ENCODE measurements at places on chromosomes 11 and 22.
A peak's percentile ranks its signal among the peaks of the same experiment; 100 is the strongest.

DNA sequence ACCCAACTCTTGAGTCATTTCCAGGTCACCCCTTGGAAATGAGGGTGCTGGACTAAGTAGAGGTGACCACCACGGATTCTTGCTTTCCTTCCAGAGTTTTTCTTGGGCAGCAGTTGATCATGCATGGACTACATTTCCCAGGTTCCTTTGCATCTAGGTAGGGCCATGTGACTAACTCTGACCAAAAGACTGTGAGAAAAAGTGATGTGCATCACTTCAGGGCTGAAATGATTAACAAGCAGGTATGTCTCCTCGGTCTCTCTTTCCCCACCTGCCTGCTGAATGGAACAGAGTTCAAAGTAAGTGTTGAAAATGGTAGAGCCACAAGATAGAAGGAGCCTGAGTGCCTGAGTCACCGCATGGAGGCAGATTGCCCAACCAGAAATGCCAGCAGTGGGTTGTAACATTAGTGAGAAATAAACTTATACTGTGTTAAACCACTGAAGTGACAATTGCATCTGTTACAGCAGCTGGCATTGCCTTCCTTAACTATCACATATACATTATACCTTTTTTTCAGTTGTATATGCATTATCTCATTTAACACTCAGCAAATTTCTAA is 113.5 kb downstream of the MN1 start:
- DNase-seq: no peak

DNA sequence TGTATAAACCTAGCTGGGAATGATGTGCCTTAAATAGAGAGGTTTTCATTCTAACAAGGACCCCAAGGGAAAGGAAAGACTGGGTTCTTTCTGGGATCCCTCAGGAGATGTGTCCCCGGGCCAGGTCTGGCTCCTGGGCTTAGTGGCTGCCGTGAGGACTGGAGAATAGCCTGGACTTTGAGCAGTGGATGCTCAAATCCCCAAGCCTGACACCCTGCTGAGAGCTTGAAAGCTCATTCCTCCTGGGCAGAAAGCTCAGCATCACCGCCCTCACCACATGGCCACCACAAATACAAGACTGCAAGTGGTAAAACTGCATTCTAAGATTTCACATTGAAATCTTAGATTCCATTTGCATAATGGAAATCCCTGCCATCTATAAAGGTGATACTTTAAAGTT is 79.4 kb upstream of the NARS2 start:
- DNase-seq: no peak

- no peak for DNase-seq
These were observed 4.2 kb downstream of the ELF5 start for GRCh38 chr11:34509336-34509876.

DNA sequence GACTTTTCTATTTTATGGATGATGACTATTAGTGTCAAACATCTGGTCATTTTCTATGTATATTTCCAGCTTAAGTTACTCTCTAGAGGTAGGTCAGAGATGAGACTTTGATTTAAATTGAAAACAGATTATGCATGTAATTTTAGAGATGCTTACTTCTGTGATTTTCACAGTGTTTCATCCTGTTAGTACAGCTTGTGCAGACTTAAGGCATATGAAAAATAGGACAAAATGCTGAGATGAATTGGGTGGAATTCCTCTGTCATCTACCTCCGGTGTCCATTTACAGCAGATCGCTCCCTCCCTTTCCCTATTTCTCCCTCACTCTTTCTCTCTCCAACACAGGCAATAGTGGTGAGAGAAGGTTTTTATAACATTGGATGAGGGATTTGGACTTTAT is 14.1 kb downstream of the JAM3 start:
- no peak for DNase-seq

DNA sequence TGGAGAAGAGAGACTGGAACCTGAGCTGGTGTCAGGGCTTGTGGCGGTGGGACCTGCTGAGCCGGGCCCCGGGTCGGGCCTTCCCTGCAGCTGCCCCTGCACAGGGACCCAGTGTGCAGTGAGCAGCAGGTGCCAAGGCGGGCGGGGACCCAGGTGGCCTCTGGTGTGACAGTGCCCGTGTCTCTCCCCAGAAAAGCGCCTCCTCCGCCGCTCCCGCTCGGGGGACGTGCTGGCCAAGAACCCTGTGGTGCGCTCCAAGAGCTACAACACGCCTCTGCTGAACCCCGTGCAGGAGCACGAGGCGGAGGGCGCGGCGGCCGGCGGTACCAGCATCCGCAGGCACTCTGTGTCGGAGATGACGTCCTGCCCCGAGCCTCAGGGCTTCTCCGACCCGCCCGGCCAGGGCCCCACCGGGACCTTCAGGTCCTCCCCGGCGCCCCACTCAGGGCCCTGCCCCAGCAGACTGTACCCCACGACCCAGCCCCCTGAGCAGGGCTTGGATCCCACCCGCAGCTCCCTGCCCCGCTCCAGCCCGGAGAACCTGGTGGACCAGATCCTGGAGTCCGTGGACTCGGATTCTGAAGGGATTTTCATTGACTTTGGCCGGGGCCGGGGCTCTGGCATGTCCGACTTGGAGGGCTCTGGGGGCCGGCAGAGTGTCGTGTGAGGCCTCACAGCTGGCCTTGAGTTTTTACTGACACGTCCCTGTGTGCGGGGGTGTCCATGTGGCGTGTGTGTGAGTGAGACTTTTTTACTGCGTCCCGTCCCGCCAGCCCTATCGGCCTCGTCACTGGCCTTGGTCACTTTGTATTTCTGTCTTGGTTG is 15.6 kb upstream of the ARHGAP8 start:
- no peak for DNase-seq

GRCh38 chr11:69062873-69063651 is 14.3 kb downstream of the TPCN2 start:
- no peak for DNase-seq

DNA sequence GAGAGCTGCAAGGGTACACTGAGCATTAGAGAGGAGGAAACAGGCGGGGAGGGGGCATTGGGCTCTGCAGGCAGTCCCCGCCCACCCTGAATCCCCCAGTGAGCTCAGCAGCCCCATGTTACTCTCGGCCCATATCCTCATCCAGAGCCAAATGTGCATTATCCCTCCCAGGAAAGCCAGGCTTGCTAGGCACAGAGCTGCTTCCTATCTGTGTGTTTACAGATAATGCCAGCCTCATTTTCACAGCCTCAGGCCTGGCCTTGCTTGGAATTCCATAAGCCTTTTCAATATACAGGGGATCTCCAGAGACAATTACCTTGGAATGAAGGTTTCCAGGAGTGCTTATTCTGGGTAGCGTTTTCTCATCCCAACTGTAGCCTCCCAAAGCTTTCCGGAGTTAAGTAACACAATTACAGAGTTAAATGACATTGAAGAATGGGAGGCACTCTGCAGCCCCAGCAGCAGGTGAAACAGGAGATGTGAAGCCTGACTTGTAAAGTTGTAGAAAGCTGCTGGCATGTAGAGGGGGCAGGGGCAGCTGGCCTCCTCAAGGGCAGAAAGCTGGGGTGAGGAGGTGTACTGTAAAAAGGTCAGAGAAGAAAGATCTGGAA is 91.5 kb upstream of the TBCEL start:
- DNase-seq: no peak

GRCh38 chr11:94926271-94926625 is 47.1 kb downstream of the CWC15 start:
- DNase-seq: no peak

DNA sequence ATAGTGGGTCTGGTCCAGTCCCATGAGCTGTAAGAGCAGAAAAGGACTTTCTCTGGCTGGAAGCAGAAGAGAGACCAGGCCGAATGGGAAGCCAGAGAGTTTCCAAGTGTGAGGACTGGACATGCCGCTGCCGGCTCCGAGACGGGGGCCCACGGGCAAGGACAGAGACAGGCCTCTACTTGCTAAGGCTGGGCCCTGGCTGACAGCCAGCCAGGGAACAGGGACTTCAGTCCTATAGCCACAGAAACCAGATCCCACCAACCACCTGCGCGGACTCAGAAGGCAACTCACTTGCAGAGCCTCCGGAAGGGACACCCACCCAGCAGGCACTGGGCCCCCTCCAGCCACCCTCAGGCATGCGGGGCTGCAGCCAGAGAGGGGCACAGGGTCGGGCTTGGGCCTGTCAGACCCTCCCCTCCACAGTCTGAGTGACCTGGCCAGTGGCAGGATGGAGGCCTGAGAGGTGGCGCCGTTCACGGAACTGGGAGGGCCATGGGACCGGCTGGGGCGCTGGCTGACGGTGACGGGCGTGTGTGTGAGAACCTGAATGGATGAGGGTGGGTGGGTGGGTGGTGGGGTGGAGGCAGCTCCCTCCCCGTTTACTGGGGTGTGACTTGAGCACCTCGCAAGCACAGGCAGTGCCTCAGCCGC is 47.8 kb upstream of the A4GALT start:
- DNase-seq: no peak

- peak; percentile 13 for DNase-seq
These were observed 651.1 kb downstream of the METTL15 start for GRCh38 chr11:28759311-28759710.

- DNase-seq: no peak
These were observed 1780.5 kb downstream of the LRRC4C start for GRCh38 chr11:39678996-39679395.

GRCh38 chr11:86440305-86440716 is 65.6 kb downstream of the CCDC81 start:
- no peak for DNase-seq

DNA sequence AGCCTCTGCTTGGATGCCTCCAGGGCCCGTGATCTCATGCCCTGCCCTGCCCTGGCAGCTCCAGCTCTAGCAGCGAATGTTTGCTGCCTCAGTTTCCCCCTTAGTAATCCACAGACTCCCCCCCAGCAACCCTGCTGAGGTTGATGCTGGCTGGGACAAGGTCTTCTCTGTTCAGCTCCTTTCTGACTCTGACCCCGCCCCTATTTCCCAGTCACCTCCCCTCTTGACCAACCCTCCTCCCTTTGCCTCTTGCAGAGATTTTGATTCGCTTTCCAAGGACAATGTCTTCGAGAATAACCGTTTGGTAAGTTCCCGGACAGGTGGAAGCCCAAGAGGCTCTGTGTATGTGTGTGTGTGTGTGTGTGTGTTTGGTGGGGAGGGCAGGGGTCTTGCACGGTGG is 5.6 kb downstream of the MICALL1 start:
- DNase-seq: no peak

GRCh38 chr11:9073466-9074225 is 17.8 kb downstream of the SCUBE2 start:
- DNase-seq: no peak
